Activated CD8-positive, alpha-beta memory T cell treated with anti-CD3 and anti-CD28 coated beads, Interleukin-2, amount 50 U/mL, for 48 hours (primary cell): ENCODE measurements at places on chromosomes 12 and 14.

GRCh38 chr14:92553438-92553837 is 39.9 kb downstream of the RIN3 start:
- DNase-seq: no peak

DNA sequence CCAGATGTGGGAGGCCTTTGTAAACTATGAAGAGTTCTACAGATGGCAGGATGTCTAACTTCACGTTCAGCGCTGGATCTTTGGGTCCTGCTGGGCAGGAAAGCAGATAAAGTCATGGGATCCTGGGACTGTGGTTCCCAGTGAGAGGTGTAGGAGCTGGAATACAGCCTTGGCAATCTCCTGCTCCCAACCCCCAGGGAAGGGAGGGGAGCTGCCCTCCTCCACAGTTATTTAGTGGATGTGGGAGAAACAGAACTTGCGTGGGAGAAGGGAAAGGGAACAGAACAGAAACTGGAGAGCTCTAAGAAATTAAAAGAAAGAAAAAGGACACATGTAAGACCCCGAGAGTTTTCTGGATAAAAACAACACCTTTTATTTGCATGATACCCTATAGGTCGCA is 37.0 kb downstream of the NUAK1 start:
- no peak for DNase-seq

GRCh38 chr12:71686658-71687025 is 760 bp downstream of the TMEM19 start:
- no peak for DNase-seq

DNA sequence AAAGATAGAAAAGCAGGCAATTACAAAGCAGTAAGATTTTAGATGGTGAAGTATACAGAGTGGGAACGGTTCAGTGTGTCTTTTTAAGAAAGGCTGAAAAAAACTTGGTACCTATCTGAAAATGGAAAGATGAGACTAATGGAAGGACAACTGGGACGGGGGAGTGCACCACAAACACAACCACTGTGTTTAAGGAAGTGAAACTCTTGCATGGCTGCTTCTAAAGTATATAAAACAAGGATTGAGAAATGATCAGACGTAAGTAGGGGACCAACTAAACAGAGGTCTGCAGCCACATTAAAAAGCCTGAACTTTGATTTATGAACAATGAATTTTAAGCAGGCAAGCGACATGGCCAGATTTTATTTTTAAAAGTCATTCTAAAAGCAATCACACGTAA is 328.6 kb downstream of the MDGA2 start:
- no peak for DNase-seq

DNA sequence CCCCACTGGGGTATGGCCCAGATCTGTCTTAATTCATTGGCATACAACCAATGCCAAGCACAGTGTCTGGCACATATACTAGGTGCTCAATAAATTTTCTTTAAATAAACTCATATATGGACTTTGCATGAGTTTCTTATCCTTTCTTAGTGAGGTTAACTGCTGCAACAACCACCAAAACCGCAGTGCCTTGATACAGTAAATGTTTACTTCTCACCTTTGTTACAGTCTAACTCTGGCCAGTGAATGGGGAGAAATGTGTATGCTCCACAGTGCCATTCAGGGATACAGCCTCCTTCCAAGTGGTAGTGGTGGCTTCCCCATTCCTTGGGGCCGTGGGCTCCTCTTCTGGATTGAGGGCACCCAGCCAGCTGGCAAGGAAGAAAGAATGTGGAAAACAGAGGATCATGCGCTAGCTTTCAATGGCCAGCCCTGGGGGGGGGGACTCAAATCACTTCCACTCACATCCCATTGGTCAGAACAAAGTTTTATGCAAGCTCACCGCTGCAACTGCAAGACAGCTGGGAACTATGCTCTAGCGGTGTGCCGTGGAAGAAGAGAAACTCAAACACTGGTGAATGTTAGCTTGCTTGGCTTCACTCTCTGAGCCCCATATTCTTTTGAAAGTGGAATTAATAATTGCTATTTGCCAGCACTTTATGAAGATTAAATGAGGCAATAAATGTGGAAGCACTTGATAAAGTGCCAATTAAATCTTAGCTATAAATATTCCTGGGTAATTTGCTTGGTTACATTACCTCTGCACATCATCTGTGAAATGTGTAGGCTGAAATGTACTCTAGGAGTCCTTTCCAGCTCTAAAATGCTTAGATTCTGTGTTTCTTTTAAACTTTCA is 51.0 kb upstream of the SOCS2 start:
- DNase-seq: no peak

GRCh38 chr12:12839003-12839395 is 25.9 kb downstream of the DDX47 start:
- no peak for DNase-seq

DNA sequence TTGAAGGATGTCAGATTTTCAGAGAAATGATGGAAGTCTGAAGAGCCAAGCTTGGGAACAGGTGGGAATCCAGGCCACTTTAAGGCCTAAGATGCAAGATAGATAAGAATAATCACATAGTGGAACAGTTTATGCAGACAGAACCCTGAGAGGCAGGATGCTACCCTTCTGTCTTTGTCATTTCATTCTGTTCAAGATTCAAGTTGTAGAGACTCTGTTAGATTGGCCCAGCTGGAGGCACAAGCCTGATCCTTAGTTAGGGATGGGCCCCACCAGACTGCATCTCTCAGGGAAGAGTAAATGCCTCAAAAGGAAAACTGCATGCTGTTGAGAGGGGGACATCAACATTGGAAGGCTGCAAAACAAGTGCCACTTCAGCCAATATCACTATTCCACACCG is 287.0 kb downstream of the PCNX1 start:
- no peak for DNase-seq

DNA sequence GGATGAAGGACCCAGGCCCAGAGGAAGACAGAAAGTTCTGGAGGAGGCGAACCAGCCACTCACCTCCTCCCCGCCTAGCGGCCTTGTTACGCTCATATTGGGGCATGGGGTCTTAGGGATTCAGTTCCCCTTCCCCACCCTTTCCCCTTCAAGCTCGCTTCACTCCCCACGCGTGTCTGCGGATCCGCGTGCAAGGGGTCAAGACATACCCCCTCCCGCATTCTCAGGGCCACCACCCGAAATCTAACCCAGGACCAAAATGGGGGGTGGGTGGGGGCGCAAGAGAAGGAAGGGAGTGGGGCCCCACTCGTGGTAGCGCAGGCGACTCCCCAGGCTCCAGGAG is 584 bp upstream of the RFX4 start:
- no peak for DNase-seq

DNA sequence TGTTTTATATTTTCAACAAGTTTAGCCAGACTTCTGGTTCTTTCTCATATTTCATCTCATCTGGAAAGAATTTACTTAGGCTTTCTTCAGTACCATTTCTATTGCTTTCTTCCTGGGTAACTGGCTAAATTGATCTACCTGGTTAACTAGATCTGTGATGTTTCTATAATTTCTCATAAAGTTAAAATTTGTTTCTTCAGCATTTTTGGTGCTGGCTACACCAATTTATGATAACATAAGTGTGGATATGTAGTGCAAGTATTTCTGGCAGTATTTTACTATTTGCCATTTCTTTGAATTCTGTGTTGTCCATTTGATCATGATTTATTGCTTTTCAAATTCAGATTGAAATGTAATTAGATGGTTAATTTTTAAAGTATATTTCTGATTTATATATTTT is 25.9 kb downstream of the ARHGAP5 start:
- DNase-seq: no peak

DNA sequence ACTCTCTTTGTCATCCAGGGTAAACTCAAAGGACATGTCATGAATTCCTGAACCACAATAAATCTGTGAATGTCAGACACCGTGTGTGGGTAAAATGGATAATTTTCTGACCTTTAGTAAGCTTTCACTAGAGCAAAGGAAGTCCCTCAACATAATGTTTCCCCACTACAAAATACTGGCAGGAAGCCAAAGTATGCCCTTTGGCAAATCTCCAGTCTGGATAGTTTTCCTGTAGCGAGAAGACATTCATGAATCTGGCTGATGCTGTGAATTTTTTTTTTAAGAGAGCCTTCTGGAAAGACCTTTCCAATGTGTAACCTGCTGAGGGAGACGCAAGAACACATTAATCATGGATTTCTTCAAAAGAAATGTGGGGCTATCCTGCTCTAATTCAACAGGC is 389.6 kb upstream of the DDHD1 start:
- DNase-seq: no peak

- no peak for DNase-seq
Observed at GRCh38 chr14:68622856-68623255, 170.0 kb downstream of the ZFP36L1 start.

GRCh38 chr12:113077859-113078255 is 21.3 kb downstream of the DTX1 start:
- DNase-seq: no peak

DNA sequence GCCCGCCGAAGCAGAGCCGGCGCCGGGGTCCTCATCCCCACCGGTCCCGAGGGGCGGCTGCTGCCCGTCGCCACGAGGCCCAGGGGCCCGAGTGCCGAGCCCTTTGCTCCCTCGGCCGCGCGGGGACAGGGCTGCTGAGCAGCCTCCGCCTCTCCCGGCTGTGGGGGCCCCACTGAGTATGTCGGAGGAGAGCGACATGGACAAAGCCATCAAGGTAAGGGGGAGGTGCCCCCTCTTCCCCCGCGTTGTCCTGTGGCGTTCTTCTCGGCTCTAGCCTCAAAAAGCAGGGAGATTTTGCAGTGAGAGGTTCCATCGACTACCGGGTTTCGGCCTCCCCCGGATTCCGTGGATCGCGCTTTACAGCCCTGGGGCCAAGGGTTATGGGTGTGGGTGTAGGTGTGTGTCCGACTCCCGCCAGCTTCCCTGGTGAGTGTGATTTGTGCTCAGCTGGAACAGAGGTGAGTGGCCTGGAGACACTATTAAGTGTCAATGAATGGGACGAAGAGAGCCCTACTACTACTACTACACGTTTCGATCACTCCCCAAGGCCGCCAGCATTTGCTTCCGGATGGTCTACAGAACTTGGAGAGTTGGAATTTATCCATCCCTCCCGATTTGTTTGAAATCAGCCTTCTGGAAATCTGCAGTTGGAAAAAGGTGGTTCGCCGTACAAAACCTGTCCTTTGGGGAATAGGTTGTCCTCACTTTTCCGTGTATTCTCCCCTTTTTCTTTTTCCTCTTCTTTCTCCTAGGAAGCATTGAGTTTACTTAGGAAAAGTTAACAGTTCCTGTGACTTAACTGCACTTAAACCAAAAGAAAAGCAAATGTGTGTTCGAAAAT is 748 bp downstream of the MAPKAPK5 start:
- DNase-seq: peak; percentile 75

DNA sequence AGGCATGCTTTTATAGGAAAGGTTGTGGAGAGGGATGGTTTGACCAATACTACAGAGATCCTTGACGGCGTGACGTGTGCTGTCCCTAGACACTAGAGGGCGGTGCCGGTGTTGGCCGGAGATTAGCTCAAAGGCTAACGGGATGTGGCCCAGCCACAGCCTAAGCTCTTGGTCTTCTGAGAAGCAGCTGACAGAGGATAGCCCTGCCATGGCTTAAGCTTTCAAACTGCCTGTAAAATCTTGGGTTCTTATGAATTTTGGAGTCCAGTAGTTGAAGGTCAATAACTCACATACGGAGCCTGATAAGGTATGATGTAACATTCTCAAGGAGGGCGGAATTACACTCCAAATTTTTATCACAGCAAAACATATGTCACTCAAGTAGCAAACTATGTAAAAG is 515.7 kb upstream of the ATXN7L3B start:
- DNase-seq: no peak

GRCh38 chr14:78181270-78181669 is 11.1 kb downstream of the NRXN3 start:
- no peak for DNase-seq

DNA sequence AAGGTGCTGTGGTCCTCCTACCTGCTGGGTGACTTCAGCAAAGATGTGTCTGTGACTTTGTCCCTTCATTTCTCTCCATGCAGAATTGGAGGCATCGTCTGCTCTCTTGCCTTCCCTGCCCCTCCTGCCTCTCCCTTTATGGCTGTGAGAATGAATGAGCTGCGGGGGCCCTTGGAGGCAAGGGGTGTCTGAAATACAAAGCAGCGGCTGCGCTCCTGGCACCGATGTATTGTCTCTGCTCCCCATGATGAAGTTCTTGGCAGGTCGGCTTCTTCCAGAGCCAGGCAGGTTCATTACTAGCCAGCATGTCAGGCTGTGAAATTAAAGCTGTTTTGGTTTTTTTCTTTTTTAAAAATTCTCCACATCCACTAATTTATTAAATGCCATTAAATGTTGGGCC is 194.5 kb downstream of the TSPAN9 start:
- no peak for DNase-seq

- no peak for DNase-seq
Observed at GRCh38 chr14:34722723-34723545, 8.5 kb upstream of the CFL2 start.

DNA sequence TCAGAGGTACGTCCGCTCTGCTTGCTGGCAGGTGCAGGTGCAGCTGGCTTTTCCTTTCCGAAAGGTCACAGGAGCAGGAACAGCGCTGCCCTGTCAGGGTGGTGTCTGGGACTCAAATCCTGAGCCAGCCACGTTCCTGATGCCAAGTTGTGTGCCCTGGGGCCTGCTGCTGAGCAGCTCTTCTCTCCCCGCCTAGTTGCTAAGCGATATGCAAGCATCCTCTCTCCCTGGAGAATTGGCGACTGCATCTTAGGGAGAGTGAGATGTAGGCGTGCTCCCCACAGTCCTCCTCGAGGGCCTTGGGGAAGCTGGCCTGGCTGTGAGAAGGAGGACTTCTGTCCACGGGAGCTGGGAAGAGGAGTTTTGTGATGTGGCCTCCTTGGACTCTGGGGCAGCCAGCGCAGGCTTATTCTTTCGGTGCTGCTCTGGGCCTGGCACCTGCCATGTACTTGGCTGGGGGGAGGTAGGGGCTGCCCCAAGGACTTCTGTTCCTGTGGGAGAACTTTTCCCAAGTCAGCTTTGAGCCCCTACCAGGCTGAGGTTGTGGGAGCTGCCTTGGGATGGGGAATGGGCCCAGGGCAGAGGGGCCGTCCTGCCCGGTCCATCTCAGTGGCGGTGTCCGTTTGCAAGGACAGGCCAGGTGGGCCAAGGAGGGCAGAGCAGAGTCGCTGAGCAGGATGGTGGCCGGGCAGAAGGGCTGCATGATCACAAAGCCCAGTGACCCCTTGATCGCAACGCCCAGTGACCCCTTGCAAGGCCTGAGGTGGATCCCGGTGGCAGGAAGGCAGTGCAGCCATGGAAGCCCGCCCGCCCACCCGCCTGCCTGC is 183.5 kb downstream of the ADGRD1 start:
- DNase-seq: no peak
